ENCODE measurements at places on chromosomes 13 and 19.

GRCh38 chr13:54852831-54853230 is 1824.2 kb downstream of the OLFM4 start:
- DNase-seq = no peak

DNA sequence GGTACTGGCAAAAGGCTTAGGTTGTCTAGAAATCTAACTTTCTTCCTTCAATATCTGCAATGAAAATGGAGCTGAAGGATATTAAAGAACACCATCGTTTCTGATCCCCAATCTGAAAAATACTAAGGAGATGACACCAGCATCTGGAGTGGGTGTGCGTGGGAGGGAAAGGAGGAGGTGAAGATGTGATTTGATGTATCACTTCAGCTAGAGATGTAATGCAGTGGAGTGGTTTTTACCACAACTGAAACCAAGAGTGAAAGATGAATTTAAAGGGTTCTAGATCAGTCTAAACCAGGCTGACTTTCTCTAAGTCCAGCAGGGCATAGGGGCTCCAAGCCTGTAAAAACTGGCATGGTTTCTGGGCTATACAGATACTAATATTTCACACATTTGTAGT is 148.4 kb downstream of the AKAP11 start:
- DNase-seq = no peak

DNA sequence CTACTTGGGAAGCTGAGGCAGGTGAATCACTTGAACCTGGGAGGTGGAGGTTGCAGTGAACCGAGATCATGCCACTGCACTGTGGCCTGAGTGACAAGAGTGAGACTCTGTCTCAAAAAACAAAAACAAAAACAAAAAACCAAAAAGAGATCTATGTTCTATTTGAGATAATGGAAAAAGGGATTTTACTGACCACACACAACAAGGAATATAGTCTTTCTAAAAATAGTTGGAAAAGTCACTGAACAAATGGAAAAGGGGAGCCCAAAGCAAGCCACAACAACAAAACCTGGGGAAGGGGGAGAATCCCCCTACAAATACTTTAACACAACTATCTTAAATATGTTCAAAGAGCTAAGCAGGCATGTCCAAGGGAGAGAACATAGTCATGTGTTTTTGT is 37.3 kb downstream of the ZNF558 start:
- no peak for DNase-seq

GRCh38 chr19:16233836-16234551 is 36.3 kb downstream of the AP1M1 start:
- DNase-seq = no peak

- no peak for DNase-seq
These were observed 941 bp upstream of the UHRF1 start for GRCh38 chr19:4908360-4908759.

DNA sequence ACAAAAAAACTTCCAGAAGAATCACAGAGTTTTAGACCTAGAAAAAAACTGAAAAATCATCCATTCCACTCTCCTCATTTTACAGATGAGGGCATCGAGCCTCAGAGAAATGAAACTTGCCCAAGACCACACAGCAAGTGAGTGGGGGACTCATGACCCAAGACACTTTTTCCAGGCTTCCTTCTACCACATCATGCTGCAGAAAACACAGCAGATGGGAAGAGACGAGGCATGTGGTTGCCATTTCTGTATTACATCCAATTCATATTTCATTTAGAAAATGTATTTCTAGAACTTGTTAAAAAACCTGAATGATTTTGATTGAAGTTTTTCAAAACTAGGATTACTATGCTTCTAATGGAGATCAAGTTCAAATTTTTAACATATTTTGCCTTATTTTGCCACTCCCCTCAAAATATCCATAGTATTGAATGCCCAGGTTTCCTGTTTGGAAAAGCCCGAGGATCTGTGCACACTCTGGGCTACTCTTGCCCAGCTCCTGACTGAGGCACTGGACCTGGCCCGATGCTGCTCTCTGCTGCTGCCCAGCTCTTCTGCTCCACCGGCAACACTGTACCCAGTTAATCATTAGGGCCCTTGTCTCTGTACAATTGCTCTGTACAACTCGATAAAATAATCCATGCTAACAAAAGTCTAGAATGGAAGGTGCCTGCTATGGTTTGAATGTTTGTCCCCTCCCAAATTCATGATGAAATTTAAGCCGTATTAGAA is 157.4 kb downstream of the EFNB2 start:
- no peak for DNase-seq

- no peak for DNase-seq
These were observed 22.5 kb upstream of the NFIC start for GRCh38 chr19:3343619-3344502.

- no peak for DNase-seq
These were observed 1243.5 kb downstream of the EFNB2 start for GRCh38 chr13:105291987-105292386.

GRCh38 chr13:95262837-95263384 is 38.3 kb downstream of the ABCC4 start:
- DNase-seq = no peak

DNA sequence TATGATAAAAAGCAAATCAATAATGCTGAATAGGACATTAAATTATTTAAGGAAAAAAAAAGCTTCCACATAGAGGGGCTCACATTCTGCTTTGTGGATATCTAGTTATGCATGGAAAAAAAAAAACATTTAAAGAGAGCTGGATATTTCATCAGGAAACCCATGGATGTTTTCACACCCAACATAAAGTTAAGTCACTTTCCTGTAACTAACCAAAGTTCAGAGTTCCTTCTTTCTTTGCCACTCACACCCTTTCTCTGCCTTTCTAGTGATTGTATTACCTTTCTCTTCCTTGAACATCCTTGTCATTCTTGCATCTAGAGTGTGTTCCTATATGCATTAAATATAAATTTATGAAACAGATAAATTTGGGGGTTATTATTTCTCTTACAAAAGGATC is 47.2 kb downstream of the RFXAP start:
- no peak for DNase-seq

Data from NCI-H1105 treated with DMSO at 0.1 percent for 48 hours (cell line).